Left renal cortex interstitium (tissue), 4 donors: ENCODE measurements at places on chromosomes 12 and 14. TPM values are rescaled to one million over a fixed set of nuclear protein-coding genes. Genes with fewer than 3 reads are reported as not detected.

TEAD4 gene
- 20.8 TPM for polyA plus RNA-seq

METTL25 gene
- 16.8 TPM for polyA plus RNA-seq

ZNF605 gene
- 31.1 TPM for polyA plus RNA-seq

MANSC4 gene
- 0.73 TPM for polyA plus RNA-seq

ESRRB gene
- polyA plus RNA-seq = 8.3 TPM

DHH gene
- 0.55 TPM for polyA plus RNA-seq

MAGOHB gene
- 36.2 TPM for polyA plus RNA-seq

SLC25A21 gene
- polyA plus RNA-seq = 3.0 TPM

FSCB gene
- polyA plus RNA-seq = not detected

PCED1B gene
- 4.4 TPM for polyA plus RNA-seq

MANSC1 gene
- polyA plus RNA-seq = 32.8 TPM

EIF2B2 gene
- polyA plus RNA-seq = 74.4 TPM

TMEM119 gene
- 18.1 TPM for polyA plus RNA-seq

POTEM gene
- polyA plus RNA-seq = not detected

SDR9C7 gene
- polyA plus RNA-seq = 0.53 TPM

DDX54 gene
- polyA plus RNA-seq = 85.0 TPM

TMEM132C gene
- 2.8 TPM for polyA plus RNA-seq

MORN3 gene
- polyA plus RNA-seq = 1.5 TPM

SMOC1 gene
- polyA plus RNA-seq = 1.7 TPM

DBX2 gene
- polyA plus RNA-seq = 0.07 TPM

NKX2-1 gene
- not detected for polyA plus RNA-seq

CD163 gene
- 8.2 TPM for polyA plus RNA-seq

RFLNA gene
- polyA plus RNA-seq = 6.4 TPM

NRL gene
- polyA plus RNA-seq = 5.2 TPM

HIGD1C gene
- not detected for polyA plus RNA-seq

ENDOU gene
- 0.49 TPM for polyA plus RNA-seq
